ENCODE measurements at places on chromosomes 5 and 9.
A peak's percentile ranks its signal among the peaks of the same experiment; 100 is the strongest.

DNA sequence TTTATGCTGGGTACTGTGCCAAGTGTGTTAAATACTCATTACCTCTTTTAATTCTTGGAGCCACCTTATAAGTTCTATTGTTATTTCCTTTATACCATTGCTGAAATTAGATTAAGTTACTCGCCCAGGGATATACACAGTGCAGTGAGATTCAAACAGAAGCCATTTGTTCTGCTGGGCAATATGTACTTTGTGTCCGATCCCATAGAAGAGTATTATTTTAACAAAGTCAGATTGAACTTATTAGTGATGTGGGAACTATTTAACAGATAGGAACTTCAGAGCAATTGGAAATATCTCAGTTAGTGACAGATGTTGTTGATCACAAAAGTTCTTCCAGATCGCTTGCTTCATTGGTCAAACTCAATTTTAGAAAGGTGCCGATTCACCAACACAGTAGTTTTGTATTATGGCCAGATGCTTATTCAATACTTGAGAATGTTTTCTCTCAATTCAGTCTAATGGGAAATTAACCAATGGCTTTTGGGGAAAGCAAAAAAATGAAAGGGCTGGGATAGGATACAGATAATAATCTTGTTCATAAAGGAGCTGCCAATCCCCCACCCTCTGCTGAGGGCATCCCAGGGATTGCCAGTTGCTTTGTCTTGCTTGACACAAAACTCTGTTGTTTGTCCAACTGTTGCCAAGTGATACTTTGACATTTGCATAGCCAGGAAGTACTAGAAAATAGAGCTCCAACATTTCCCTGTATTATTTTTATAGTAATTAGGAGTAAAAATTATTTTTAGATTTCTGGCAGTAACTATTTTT lies 94.8 kb upstream of the SEMA6A start:
- DNase-seq = peak; percentile 44

DNA sequence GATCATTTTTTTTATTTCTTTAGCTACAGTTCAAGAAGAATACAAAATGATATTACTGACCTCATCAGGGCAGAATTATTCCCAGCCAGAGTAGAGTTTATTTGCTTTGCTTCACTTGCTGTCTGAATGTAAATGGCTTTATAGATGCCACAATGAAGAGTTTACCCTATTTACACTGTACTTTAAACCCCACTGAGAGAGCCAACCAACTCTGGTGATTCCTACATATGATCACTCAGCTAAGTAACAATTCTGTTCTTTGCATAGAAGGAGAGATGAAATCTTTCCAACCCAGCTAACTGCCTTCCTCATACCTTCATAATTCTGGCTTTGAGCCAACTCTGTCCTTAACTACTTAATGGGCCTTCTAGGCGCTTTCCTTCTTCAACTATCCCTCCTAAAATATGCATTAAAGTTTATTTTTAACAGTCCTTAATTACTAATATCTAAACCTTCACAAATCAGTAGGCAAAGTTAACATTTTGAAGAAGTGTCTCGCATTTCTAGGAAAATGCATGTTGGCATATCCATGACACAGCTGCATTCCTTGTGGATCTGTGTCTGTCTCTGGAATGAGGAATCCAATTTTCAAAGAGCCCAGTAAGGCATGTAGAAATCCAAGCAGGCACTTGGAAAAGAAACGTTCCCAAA lies 284.8 kb upstream of the GRAMD2B start:
- no peak for DNase-seq

GRCh38 chr5:72234265-72234700 lies 85.8 kb downstream of the MRPS27 start:
- no peak for DNase-seq

- DNase-seq = no peak
Measured at GRCh38 chr9:127344368-127345000, 52.5 kb upstream of the SLC2A8 start.

GRCh38 chr5:10306806-10307205 lies 896 bp downstream of the CMBL start:
- DNase-seq = no peak

- no peak for DNase-seq
Measured at GRCh38 chr5:135745897-135746500, 88.5 kb upstream of the SLC25A48 start.

DNA sequence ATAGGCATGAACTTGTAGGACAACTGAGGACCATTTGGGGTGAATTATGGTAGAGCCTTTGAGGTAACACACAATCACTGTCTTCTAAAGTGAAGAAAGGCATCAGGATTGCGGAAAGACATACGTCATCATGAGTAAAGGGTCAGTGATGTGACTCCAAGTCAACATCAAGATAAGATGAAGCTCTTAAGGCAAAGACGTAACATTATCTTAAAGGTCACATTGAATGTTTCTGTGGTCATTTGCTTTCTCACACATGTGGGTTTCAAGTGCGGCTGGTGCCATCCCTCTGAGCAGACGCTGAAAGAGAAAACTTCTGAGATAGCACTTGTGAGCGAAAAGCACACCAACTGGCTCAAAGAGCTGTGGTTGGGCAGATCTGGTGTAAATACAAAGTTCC lies 63.3 kb upstream of the GRAMD2B start:
- DNase-seq = no peak

GRCh38 chr5:39799242-39799641 lies 374.5 kb upstream of the DAB2 start:
- DNase-seq = no peak

GRCh38 chr5:154476354-154477205 lies 1.4 kb downstream of the HAND1 start:
- DNase-seq = no peak

- DNase-seq = no peak
Measured at GRCh38 chr5:115325296-115325959, 29.0 kb upstream of the CCDC112 start.
